ENCODE measurements at places on chromosomes 1 and 21.

DNA sequence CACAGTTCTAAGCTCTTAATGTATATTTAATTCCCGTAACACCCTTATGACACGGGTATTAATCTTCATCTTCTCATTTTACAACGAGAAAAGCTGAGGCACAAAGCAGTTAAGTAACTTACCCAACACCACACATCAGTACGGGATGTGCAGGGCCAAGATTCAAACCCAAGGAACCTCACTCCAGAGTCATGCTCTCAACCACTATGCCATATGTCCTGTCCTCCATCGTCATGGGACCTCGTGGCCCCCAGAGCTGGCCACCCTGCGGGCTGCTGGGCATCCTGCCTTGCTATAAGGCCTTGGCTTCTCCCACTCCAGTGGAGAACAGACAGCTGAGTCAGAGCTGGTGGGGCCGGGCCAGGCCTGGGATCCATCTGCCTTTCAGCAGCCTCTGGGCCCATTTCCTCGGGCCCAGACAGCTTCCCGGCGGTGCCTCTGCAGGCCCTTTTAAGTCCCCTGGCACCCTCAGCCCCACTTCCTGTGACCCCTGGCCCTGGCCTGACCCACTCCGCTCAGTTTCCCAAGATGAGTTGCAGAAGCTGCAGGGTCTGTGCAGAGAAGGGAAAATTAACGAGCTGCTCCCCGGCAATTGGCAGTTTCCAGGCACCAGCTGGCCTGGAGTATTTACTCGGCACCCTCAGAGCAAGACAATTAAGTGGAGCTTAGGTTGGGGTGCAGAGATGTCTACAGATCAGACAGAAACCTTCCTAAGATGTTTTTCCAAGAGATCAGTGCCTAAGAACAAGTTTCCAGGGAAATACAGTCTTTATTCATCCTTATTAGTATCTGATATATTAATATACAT lies 98.2 kb downstream of the EPHB2 start:
- H3K27ac ChIP-seq: no peak overlapping the region
- H3K4me1 ChIP-seq: peaks cover 23% of the 10 kb centered on the region
- H3K27me3 ChIP-seq: no peaks in the 10 kb centered on the region
- DNase-seq: no peak
- H3K36me3 ChIP-seq: no peaks in the 10 kb centered on the region

- peaks cover 30% of the 10 kb centered on the region for H3K4me1 ChIP-seq
- H3K27me3 ChIP-seq: peaks cover 2% of the 10 kb centered on the region
- DNase-seq: no peak
Observed at GRCh38 chr1:111213412-111213811, 13.0 kb upstream of the DENND2D start.

DNA sequence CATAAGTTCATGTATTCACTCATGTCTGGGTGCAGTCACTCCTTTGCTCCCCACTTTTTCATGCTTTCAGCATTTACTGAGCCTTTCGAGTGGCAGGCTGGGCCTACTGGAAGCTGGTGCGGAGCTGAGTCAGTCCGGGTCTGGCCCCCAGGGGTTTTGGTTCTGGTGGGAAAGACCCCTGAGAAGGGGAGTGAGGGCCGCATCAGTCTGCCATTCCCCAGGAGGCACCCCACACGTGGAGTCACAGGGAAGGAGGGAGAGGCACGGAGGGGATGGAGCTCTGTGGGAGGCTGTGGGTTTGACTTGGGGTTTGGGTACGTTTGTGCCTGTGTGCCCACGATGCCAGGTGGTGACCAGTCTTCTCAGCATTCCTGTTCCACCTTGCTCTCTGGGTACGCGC lies 87.9 kb downstream of the PTPRU start:
- H3K4me1 ChIP-seq: peaks cover 8% of the 10 kb centered on the region
- DNase-seq: no peak
- no peak overlapping the region for H3K27ac ChIP-seq
- no peak overlapping the region for H3K4me3 ChIP-seq
- no peaks in the 10 kb centered on the region for H3K27me3 ChIP-seq
- peaks cover 16% of the 10 kb centered on the region for H3K36me3 ChIP-seq

- no peak for DNase-seq
- no peak overlapping the region for H3K27ac ChIP-seq
- no peaks in the 10 kb centered on the region for H3K27me3 ChIP-seq
- no peaks in the 10 kb centered on the region for H3K36me3 ChIP-seq
- H3K4me1 ChIP-seq: no peaks in the 10 kb centered on the region
- no peak overlapping the region for H3K4me3 ChIP-seq
Observed at GRCh38 chr1:200934676-200935245, 40.1 kb downstream of the INAVA start.

DNA sequence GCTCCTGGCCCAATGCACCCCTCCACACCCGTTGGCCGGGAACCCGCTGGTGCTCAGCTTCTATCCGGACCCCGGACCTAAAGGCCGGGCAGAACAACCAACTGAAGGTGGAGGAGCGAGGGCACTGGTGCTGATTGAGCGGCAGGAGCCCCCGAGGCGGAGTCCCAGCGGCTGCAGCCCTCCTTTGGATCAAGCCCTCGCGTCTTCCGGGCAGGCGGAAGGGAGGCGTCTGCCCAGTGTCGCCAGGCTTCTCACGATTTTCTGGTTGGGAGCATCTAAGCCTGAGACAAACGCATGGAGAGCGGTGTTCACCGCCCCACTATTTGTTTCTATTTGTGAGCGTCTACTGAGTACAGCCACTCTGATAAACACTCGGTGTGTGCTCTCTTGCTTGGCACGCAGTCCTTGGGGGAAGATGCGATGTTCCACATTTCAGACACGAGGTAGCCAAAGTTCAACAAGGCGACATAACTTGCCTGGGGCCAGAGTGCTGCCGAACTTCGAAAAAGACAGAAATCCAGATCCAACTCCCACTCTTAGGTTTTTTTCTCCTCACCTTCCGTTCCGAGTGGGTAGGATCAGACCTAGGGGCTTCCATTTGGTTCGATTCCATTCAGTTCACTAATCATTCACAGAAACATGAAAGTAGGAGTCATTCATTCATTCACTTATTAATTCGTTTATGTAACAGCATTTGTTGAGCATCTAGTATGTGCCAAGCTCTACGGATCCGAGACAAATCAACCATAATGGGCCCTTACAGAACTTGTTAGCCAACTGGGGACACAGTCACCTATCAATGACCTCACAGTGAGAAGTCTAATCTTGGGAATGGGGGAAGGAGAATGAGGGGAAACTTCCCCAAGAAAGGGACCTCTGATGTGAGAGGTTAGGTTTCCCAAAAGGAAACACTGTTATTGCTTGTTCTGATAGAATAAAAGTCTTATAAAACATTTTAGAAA lies 4.9 kb upstream of the DMRTA2 start:
- no peaks in the 10 kb centered on the region for H3K36me3 ChIP-seq
- H3K27ac ChIP-seq: no peak overlapping the region
- no peak overlapping the region for H3K4me3 ChIP-seq

- no peaks in the 10 kb centered on the region for H3K4me1 ChIP-seq
- no peaks in the 10 kb centered on the region for H3K27me3 ChIP-seq
- H3K36me3 ChIP-seq: peaks cover 8% of the 10 kb centered on the region
- no peak for DNase-seq
Observed at GRCh38 chr1:65432918-65433317, 12.4 kb downstream of the LEPR start.

DNA sequence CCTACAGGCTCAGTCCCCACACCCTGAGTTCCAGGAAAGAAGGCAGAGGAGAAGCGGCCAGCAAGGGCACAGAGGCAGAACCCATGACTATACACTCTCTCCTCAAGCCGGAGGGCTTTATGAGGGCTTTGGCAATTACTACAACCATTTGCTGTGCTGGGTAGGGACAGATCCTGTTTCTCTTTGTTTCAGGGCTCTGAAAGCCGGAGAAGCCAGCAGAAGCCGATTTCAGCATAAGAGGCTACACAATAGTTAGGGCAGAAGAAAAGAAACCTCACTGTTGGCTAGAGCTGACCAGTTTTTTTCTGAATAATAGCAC lies 13.9 kb downstream of the GPR3 start:
- H3K4me3 ChIP-seq: no peak overlapping the region
- DNase-seq: no peak
- no peak overlapping the region for H3K27ac ChIP-seq
- peaks cover 2% of the 10 kb centered on the region for H3K4me1 ChIP-seq
- peaks cover 9% of the 10 kb centered on the region for H3K36me3 ChIP-seq
- no peaks in the 10 kb centered on the region for H3K27me3 ChIP-seq

GRCh38 chr1:77036560-77036959 lies 169.3 kb downstream of the ST6GALNAC5 start:
- no peak overlapping the region for H3K27ac ChIP-seq
- peaks cover 6% of the 10 kb centered on the region for H3K4me1 ChIP-seq
- DNase-seq: no peak
- H3K36me3 ChIP-seq: no peaks in the 10 kb centered on the region
- no peaks in the 10 kb centered on the region for H3K27me3 ChIP-seq

Data from progenitor cell of endocrine pancreas (in vitro differentiated cells).